ENCODE measurements at places on chromosomes 7 and 10. TPM values are rescaled to one million over a fixed set of nuclear protein-coding genes. Genes with fewer than 3 reads are reported as not detected.

The CLEC5A gene
- total RNA-seq: not detected

The EBLN1 gene
- total RNA-seq: not detected

The PTPN12 gene
- total RNA-seq: 37.5 TPM

The OR13A1 gene
- total RNA-seq: not detected

The CALN1 gene
- total RNA-seq: not detected

The PHYHIPL gene
- total RNA-seq: not detected

The CYP2C19 gene
- total RNA-seq: not detected

The ITPRID1 gene
- not detected for total RNA-seq

The CSTF2T gene
- total RNA-seq: 35.2 TPM

- no peaks in the 10 kb centered on the region for H3K27me3 ChIP-seq
- no peak for DNase-seq
- no peaks in the 10 kb centered on the region for H3K4me1 ChIP-seq
- H3K36me3 ChIP-seq: no peaks in the 10 kb centered on the region
- H3K4me3 ChIP-seq: no peak overlapping the region
- H3K27ac ChIP-seq: no peak overlapping the region
These were observed 156.8 kb downstream of the FAM107B start for GRCh38 chr10:14617852-14618251.

DNA sequence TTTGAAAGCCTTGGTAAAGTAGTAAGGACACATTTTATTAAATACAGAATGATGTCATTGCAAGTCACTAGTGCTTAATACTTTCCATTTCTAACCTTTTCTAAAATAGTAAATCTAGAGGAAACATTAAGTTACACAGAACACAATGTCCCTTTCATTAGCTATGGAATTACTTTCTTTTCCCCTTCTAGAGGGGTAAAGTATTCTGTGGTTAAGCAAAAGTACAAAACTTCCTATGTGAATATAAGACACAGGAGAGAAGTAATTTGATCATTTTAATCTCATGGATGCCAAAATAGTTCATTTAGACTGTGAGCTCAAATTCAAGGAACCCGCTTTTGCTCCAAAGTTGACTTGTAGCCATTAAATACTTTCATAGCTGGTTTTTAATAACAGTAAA is 49.8 kb downstream of the SEMA3E start:
- peaks cover 9% of the 10 kb centered on the region for H3K4me1 ChIP-seq
- H3K36me3 ChIP-seq: no peaks in the 10 kb centered on the region
- H3K4me3 ChIP-seq: no peak overlapping the region
- DNase-seq: peak; percentile 54
- peak overlapping the region; percentile 6 for H3K27ac ChIP-seq

DNA sequence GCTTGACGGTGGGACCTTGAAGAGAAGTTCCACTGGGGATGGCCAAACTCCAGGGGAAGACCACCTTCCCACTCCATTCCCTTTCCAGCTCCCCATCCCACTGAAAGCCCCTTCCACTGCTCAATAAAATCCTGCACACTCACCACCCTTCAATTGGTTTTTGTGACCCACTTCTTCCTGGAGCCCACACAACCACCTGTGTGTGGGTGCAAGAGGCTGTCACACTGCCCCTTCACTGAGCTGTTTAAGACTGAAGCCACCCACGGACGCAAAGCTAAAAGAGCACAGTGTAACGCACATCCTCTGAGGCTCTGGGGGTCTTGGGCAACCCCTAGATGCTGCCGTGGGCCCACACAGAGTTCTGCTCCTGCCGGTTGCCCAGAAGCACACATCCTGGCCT is 12.8 kb upstream of the PITRM1 start:
- no peak for DNase-seq
- no peak overlapping the region for H3K4me3 ChIP-seq
- no peaks in the 10 kb centered on the region for H3K27me3 ChIP-seq
- H3K36me3 ChIP-seq: no peaks in the 10 kb centered on the region
- H3K4me1 ChIP-seq: no peaks in the 10 kb centered on the region

- DNase-seq: no peak
- no peaks in the 10 kb centered on the region for H3K36me3 ChIP-seq
- H3K27me3 ChIP-seq: no peaks in the 10 kb centered on the region
- H3K27ac ChIP-seq: no peak overlapping the region
- H3K4me1 ChIP-seq: peaks cover 18% of the 10 kb centered on the region
- no peak overlapping the region for H3K4me3 ChIP-seq
These were observed 636.8 kb upstream of the ANKRD30A start for GRCh38 chr10:36488579-36488978.

- no peak for DNase-seq
- no peak overlapping the region for H3K27ac ChIP-seq
- H3K27me3 ChIP-seq: peaks cover 4% of the 10 kb centered on the region
- H3K4me3 ChIP-seq: no peak overlapping the region
- H3K36me3 ChIP-seq: no peaks in the 10 kb centered on the region
These were observed 133.6 kb upstream of the JCAD start for GRCh38 chr10:30192846-30193608.

DNA sequence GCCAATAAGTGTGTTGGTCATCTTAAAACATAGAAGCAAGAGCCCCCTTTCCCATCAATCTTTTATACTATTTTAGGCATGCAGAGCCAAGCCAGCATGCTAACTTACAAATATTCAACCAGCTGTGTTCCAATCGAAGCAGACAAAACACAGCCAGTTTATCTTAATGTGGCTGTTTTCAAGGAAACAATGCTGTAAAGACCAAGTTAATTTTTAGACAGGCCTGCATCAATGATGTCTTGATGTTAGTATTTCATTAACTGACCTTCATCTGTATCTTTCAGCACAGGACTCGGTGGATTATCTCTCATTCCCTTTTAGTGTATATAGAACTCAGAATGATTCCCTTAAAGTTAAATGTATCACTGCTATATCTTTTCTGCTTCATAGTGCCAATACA is 262.0 kb upstream of the ZWINT start:
- DNase-seq: no peak
- no peak overlapping the region for H3K4me3 ChIP-seq
- no peaks in the 10 kb centered on the region for H3K27me3 ChIP-seq

DNA sequence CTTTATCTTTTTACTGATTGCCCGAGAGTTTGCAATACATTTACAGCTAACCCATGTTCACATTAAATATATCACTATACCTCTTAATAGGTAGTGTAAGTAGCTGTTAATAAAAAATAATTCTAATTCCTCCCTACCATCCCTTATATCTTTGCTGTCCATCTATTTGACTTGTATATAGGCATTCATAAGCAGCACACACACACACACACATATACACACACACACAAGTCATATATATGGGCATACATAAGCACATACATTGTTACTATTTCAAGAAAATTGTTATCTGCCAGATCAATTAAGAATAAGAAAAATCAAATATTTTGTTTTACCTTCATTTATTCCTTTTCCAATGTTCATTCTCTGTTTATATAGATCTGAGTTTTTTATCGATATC is 176.4 kb downstream of the PPP1R3A start:
- H3K36me3 ChIP-seq: 0 out of 2 replicates have a peak, but pooled peaks cover 3% of the 10 kb centered on the region
- no peak overlapping the region for H3K4me3 ChIP-seq
- no peaks in the 10 kb centered on the region for H3K4me1 ChIP-seq
- no peak for DNase-seq
- no peak overlapping the region for H3K27ac ChIP-seq
- H3K27me3 ChIP-seq: no peaks in the 10 kb centered on the region

- no peak for DNase-seq
- no peaks in the 10 kb centered on the region for H3K4me1 ChIP-seq
- no peaks in the 10 kb centered on the region for H3K36me3 ChIP-seq
These were observed 55.5 kb downstream of the PLXNA4 start for GRCh38 chr7:132520591-132521280.

- no peak overlapping the region for H3K4me3 ChIP-seq
- no peaks in the 10 kb centered on the region for H3K36me3 ChIP-seq
- no peaks in the 10 kb centered on the region for H3K4me1 ChIP-seq
These were observed 240.8 kb downstream of the ARHGAP12 start for GRCh38 chr10:31687663-31688482.

GRCh38 chr7:90175667-90176066 is 21.4 kb downstream of the STEAP1 start:
- H3K4me3 ChIP-seq: no peak overlapping the region
- H3K36me3 ChIP-seq: no peaks in the 10 kb centered on the region
- no peak for DNase-seq
- no peaks in the 10 kb centered on the region for H3K27me3 ChIP-seq
- no peak overlapping the region for H3K27ac ChIP-seq

DNA sequence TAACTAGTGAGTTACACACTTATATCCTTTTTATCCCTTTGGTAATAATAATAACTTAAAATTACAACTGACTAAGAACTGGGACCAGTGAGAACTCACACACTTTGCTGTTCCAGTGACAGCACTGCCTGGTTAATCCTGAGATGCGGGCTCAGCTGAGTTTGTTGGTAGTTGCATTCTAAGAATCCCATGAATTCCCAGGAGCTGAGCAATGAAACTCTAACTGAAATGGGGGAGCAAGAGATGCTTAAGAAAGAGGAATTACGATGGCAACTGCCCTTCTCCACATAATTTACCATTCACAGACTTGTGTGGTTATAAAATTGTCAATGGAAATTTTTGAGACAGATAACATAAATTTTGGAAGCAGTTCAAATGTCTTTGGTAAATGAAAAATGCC is 659.4 kb downstream of the MAGI2 start:
- H3K27ac ChIP-seq: no peak overlapping the region
- no peaks in the 10 kb centered on the region for H3K27me3 ChIP-seq
- no peaks in the 10 kb centered on the region for H3K36me3 ChIP-seq
- H3K4me1 ChIP-seq: no peaks in the 10 kb centered on the region
- DNase-seq: no peak

DNA sequence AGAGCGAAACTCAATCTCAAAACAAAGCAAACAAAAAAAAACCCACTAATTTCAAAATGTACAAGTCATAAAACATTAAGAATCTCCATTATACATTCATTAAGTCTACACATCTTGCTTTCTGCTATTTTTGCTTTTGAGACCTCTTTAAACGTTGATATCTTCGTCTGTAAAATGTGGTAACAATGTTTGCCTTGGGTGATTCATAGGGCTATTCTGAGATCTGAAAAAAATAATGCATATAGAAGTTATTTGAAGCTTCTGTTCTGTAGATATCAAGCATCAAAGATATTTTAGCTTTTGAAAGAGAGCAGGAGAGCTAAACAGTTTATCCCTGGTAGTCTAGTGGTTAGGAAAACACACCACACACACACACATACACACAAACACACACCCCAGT is 158.1 kb upstream of the PLXDC2 start:
- no peaks in the 10 kb centered on the region for H3K27me3 ChIP-seq
- H3K4me1 ChIP-seq: peaks cover 4% of the 10 kb centered on the region
- H3K27ac ChIP-seq: no peak overlapping the region
- H3K4me3 ChIP-seq: no peak overlapping the region

DNA sequence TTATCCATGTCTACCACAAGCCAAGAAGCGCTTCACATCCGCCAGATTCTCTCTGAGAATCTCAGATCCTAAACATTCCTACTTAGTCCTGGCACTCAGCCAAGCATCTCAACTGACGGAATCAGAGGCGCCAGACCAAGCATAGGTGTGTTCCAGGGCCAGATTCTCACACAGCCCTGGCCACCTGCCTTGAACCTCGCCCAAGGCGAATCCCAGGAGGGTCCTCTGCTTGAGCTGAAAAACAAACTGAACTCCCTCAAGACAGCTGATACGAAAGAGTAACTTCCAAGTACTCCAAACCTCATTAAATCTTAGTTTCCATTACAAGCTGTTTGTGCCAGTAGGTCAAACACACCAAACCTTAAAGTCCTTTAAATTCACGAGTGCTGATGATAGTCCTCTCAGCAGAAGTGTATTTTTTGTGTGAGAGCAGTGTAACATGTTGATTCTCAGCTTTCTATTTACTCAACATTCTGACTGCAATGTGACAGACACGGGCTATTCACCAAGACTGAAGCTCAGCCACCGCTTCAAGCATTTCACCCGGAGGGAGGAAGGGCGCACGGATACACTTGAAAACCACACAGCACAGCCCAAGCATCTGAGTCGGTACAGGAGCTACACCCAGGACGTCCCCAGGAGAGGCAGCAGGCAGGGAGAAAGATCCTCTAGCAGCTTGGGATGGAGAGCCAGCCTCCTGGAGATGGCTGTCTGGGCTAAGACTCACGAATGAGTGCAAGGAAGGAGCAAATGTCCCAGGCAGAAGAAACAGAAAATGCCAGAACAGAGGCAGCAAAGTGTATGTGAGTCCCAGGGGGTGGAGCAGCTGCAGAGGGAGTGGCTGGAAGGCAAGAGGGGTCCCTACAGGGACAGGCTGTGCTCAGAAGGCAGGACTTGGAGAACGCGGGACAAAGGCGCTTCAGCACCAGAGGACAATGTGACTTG is 6.0 kb downstream of the PARD3 start:
- DNase-seq: peak; percentile 60
- no peaks in the 10 kb centered on the region for H3K36me3 ChIP-seq
- no peaks in the 10 kb centered on the region for H3K27me3 ChIP-seq
- H3K4me1 ChIP-seq: peaks cover 12% of the 10 kb centered on the region
- no peak overlapping the region for H3K27ac ChIP-seq

DNA sequence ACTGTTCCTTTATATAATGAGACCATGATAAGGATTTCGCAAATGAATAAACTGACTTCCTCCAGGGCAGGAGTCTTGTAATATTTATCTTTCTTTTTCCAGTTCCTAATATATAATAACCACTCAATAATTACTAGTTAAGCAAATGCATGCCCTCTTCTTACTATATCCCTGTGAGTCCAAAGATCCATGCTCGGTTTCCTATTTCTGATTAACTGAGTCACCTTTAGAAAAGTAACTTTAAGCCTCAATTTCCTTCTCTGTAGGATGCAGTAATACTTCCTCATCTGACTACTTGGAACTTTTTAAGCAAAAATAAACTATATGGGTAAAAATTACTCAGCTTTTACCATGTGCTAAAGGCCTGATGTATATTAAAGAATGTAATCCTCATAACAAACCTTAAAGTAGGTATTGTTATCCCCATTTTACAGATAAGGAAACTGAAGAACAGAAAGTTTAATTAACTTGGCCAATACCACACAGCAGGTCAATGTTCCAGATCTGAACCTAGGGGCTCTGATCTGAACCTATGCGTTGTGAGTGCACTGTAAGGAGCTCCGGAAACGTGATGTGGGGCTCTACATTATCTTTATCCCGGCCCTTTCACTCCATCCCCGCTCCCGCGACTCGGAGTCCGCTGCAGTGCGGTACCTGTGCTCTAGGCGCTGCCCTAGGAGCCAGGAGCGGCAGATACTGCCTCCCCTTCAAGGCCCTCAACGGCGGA is 458 bp downstream of the COX15 start:
- peak overlapping the region; percentile 81 for H3K4me3 ChIP-seq
- H3K27ac ChIP-seq: peak overlapping the region; percentile 64
- no peaks in the 10 kb centered on the region for H3K27me3 ChIP-seq
- peaks cover 13% of the 10 kb centered on the region for H3K36me3 ChIP-seq
- 0 out of 2 replicates have a peak, but pooled peaks cover 4% of the 10 kb centered on the region for H3K4me1 ChIP-seq

GRCh38 chr7:14687241-14687640 is 215.3 kb downstream of the DGKB start:
- no peaks in the 10 kb centered on the region for H3K36me3 ChIP-seq
- no peak overlapping the region for H3K27ac ChIP-seq
- no peaks in the 10 kb centered on the region for H3K4me1 ChIP-seq
- no peaks in the 10 kb centered on the region for H3K27me3 ChIP-seq

- no peaks in the 10 kb centered on the region for H3K36me3 ChIP-seq
- no peaks in the 10 kb centered on the region for H3K27me3 ChIP-seq
- no peak for DNase-seq
- no peaks in the 10 kb centered on the region for H3K4me1 ChIP-seq
- no peak overlapping the region for H3K4me3 ChIP-seq
These were observed 27.6 kb downstream of the GCC1 start for GRCh38 chr7:127557803-127558202.
